ENCODE measurements at places on chromosomes 5 and 9.

GRCh38 chr9:16619914-16620520, 250.5 kb downstream of the BNC2 start:
- no peak for DNase-seq

GRCh38 chr9:121185774-121186403, 15.8 kb downstream of the RAB14 start:
- DNase-seq, result no peak

DNA sequence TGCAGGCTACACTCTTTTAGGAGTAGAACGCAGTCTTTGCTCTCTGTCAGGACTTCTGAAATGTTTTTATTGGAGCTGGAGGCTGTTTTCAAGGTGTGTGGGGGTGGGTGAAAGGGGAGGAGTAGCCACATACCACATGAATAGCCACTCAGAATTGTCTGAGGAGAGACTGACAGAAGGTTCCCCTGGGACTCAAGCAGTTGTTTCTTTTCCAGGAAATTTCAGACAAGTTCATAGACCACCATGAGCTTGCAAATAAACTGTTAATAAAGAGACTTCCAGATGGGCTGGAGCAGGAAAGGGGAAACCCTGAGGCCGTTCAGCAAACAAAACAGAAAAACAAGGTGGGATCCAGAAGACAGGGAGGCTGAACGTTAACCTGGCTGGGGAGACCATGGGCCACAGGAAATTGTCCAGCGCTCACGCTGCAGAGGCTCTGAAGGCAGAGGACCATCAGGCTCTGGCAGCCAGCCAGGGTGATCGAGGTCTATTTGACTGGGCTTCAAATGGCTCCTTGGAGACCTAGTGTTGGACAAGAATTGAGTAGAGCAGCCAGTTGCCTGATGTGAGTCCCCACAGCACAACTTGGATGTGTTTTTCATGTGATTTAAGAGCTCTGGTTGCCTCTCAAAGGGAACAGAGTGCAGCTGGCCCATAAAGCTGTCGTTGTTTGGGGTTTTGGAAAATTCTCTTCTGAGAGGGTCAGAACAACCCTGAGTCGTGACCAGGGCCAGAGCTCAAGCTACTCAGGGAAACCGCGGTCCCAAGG, 159.2 kb upstream of the RAI14 start:
- no peak for DNase-seq

DNA sequence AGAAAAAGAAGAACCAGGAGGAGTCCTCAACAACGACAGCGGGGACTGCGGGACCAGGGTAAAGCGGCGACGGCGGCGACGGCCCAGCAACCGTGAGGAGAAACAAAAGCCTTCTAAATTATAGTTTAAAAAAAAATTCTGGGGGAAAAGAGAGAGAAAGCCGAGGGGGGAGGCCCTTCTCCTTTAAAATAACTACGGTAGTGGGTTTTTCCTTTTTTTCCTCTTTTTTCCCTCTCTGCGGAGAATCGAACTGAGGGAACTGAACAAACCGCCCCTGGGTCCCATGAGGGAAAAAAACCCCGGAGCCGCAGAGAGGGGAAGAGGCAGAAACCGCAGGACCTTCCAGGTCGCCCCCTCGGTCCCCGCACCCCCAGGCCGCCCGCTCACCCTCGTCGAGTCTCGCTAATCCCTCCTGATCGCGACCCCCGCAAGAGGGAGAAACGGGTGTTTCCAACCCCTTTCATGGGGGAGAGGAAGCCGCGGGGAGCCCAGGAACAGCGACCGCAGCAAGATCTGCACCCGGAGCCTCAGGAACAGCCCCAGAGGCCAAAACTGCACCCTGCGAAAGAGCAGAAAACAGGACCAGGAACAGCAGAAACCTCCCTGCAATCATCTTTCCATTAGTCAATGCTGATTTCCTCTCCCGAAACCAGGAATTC, 453 bp downstream of the CPEB4 start:
- DNase-seq, result no peak

DNA sequence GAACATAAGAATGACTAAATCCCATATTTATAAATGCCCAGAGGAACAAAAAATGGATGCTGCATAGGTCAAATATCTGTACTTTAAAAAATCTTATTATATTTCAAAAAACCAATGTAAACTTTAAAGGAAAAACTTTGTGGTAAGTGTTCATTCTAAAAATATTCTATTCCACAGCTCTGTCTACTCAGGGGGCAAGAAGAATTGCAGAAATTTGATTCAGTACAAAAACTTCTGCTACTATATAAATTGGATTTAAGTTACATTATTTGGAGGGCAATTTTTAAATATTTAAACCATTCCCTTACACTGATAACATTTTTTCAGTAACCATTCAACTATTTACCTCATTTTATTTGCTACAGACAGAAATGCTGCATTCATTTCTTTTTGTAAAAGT, 32.1 kb downstream of the NFIB start:
- no peak for DNase-seq

- DNase-seq, result no peak
Observed at GRCh38 chr9:104758974-104759373, 5.0 kb upstream of the NIPSNAP3B start.

GRCh38 chr5:135993335-135993879, 35.4 kb upstream of the TGFBI start:
- no peak for DNase-seq

DNA sequence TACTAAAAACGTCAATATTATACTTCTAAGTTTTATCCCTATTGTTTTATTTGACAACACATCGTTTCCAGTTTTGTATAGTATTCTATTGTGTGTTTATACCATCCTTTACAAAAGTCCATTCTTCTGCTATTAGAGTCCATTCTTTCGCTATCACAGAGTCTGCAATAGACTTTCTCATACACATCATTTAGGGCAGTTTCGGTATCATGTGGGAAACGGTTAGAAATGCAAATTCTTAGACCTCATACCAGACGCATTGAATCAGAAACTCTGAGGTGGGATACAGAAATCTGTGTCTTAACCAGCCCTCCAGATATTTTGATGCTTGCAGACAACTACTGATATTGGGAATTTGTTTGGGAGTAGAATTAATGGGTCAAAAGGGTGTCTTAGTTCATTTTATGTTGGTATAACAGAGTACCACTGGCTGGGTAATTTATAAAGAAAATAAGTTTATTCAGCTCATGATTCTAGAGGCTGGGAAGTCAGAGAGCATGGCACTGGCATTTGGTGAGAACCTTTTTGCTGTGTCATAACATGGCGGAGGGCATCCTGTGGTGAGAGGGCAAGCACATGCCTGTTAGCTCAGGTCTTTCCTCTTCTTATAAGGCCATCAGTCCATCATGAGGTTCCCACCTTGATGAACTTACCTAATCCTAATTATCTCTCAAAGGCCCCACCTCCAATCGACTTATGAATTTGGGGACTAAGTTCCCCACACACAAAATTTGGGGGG, 21.1 kb downstream of the CARTPT start:
- no peak for DNase-seq

- no peak for DNase-seq
Observed at GRCh38 chr5:68086857-68087256, 128.7 kb upstream of the PIK3R1 start.

DNA sequence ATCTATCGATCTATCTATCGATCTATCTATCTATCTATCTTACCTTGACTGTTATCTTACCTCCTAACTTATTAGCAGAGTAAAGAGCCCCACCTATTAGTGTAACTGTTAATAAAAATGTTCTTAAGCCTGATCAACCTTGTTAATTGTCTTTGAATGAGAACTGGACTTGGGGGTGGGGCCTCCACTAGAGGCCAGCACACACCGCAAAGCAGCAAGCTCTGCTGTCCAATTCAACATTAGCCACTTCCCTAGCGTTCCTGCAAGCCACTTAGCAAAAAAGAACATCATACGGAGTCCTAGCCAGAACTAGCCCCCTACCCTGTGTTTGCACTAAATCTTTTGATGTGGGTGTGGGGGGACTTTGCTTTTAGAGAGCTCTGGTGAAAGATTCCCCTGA, 515.8 kb downstream of the KDM4C start:
- no peak for DNase-seq

DNA sequence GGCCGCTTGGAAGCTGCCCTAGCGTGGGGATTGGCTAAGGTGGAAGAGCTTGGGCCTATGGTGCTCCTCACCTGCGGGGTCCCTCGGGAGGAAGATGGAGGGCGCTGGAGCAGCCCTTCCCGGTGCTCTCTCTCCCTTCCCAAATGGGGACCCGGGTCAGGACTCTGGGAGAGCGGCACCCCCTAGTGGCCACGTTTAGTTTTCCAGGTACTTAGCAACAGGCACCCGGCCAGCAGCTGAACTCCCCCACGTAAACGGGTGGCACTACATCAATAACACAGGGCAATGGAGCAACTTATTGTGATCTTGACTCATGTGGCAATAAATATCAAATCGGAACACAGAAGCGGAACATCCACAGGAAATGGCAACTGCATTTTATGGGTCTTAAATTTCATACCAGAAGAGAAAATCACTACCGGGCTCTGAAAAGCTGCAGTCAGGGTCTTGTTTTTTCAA, 316.6 kb downstream of the AGTPBP1 start:
- DNase-seq, result no peak

GRCh38 chr5:112290691-112291090, 128.4 kb downstream of the EPB41L4A start:
- no peak for DNase-seq

- DNase-seq, result no peak
Observed at GRCh38 chr5:93164690-93165089, 416.3 kb downstream of the NR2F1-AS1 start.

DNA sequence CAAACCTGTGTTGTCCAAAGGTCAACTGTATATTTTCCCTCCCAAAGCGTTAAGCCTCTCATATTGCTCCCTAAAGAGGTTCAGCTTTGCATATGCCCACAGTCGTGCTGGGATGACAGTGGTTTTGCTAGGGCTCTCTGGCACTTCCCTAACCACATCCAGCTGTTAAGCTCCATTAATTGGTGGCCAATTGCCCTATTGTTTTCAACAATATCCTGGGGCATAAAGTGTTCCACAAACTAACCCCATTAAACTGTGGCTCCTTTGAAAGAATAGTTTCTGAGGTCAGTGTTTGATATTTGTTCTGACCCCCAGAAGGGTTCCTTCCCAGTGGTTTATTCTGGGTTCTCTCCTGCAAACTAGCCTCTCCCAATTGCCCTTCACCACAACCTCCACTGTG, 194.5 kb downstream of the HSD17B3 start:
- DNase-seq, result no peak

DNA sequence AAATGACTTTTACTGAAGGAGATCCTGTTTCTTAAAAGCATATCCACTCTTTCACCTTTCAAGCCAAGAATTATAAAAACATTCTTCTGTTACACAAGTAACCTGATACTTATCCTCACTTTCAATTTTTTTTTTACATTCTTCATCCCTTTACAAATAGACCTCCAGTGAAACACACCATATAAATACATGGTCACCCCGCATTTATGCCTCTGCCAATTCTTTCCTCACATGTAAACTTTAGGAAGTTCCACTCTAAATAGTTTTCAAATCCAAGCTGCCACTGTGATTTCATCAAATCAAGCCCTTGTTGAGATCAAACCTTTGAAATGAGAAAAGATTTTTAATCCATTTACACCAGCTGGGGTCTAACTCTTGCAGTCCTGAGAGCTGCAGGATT, 40.0 kb downstream of the GAS1 start:
- no peak for DNase-seq

DNA sequence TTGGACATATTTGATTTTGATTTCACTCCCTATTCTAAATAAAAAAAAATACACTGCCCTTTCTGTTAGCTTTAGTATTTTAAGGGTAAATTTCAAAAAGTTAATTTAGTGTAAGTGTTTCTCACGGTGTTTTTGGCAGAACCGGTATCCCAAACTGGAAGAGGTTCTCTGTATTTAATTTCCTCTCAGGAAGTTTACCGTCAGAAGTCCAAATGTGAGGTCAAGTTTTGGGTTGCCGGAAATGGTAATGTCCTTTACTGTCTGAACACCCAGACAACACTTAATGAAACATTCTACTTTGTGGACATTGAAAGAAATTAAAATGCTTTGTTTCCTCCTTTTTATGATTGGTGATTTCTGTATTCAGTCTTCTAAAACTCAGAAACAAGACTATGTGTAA, 148.7 kb upstream of the CDKN2B start:
- no peak for DNase-seq

GRCh38 chr9:20623748-20624124, 1.4 kb upstream of the MLLT3 start:
- DNase-seq, result no peak

DNA sequence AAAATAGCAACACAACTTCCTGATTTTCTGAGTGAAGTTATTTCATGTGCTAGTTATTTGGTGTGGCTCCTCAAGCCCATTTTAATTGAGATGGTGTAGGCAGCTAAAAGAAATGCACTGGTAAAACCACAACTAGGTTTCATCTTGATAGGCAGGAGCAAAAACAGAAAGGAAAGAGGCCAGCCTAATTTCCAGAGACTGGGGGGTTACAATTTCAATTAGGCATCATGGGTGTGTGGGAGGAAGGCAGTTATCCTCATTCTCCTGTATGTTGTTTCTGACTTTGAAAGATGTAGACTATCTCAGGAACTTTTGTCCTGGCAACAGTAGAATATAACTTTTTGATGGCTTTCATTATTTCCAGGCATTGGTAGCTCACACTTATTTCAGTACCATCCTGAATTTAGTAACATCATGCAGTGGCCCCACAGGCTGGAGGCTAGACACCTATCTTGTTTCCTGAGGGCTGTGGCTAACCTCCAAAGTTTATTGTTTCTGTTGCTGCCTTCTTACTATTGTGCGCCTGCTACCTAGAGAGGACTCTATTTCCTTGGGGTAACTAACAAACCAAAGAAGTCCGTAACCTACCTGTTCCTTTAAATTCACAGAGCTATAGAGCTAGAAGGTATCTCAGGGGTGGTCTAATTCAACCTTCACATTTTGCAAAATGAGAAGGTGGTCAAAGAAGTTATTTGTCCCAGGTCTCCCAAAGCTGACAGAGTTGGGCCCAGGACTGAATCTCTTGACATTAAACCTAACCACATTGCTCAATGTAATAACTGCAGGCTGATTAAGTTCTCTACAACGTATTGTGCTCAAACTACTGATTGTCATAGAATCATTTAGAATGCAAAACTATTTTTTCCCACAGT, 42.4 kb downstream of the FYB1 start:
- DNase-seq, result no peak

DNA sequence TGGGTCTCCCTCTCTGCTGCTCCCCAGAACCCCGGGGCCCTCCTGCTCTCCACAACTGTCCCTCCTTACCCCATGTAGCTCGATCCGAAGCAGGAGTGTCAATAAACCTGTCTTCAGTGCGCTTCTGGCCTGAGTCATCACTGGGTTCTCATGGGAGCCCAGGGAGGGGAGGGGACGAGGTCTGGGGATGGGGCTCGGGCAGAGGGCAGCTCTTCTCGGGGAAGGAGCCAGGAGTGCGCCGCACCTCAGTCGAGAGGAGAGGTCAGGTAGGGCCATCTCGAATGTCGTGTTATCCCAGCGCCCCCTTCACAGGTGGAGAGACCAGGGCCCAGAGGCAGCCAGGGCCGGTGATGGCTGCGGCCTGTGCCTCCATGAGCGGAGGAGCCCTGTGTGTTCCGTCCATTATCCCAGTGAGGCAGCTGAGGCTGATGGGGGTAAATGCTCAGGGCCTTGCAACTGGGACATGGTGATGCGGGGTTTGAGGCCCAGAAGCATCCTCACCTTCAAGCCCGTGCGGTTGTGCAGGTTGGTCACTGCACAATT, 52.1 kb downstream of the LRSAM1 start:
- no peak for DNase-seq

- no peak for DNase-seq
Observed at GRCh38 chr5:115341745-115342144, 45.3 kb upstream of the CCDC112 start.

GRCh38 chr9:128206484-128206883, 3.3 kb downstream of the DNM1 start:
- DNase-seq, result no peak
